ENCODE measurements at places on chromosomes 13 and 19.

- DNase-seq = no peak
Measured at GRCh38 chr13:102724923-102725322, 30.1 kb upstream of the METTL21C start.

- DNase-seq = no peak
Measured at GRCh38 chr13:67614013-67614412, 383.9 kb upstream of the PCDH9 start.

- no peak for DNase-seq
Measured at GRCh38 chr13:94825507-94825906, 113.2 kb upstream of the SOX21 start.

GRCh38 chr13:112747256-112747655 lies 57.4 kb downstream of the ATP11A start:
- no peak for DNase-seq

DNA sequence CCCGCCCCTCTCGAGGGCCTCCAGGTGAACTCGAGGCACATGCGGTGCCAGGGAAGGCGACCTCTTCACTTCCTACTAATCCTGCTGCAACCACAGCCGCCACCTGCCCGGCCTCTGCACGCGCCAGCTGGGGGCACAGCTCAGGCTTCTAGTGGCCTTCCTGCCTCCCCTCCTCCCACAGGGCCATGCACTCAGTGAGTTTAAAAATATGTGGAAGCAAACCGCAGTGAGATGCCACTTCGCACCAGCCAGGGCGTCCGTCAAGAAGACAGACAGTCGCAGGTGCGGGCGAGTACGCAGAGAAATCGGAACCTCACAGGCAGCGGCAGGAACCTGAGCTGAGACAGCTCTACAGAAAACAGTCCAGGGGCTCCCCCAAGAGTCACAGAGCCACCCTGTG lies 10.4 kb downstream of the LMNB2 start:
- DNase-seq = no peak

- peak; percentile 71 for DNase-seq
Measured at GRCh38 chr19:3544742-3545668, 6.0 kb downstream of the TEKTIP1 start.

GRCh38 chr19:43983544-43983911 lies 460 bp upstream of the ZNF155 start:
- no peak for DNase-seq

- no peak for DNase-seq
Measured at GRCh38 chr19:1748873-1749341, 4.4 kb upstream of the ONECUT3 start.

- DNase-seq = no peak
Measured at GRCh38 chr13:89923736-89924135, 1423.8 kb upstream of the MIR17HG start.

- no peak for DNase-seq
Measured at GRCh38 chr13:91698767-91699166, 300.3 kb downstream of the GPC5 start.

DNA sequence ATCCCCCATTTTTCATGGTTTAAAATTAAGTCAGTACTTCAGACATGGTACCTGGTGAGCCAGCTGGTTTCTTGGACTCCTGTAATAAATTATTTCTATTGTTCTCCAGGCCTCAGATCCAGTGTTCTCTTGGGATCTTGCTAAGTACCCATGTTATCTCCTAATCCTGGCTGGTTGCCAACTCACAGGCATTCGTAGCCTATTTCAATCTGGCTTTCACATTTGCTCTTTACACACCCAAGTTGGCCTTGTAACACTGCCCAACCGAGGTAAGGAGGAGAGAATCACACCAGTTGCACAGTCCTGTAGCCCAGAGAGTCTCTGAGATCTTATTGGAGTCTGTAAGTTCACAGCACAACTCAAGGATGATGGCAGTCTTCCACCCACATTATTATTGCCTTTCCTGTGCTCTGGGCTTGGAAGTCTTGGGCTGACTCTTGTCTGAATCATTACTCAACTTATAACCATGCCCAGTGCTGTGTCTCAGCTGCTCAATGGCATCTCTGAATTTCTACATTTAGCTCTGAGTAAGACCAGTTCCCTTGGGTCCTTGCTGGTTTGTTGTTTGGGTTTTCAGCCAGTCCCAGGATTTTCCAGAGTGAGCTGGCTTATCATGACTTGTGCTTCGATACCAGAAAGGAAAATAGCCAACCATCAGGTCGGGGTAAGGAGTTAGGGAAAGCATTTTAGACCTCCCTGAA lies 76.6 kb upstream of the KLF12 start:
- no peak for DNase-seq

DNA sequence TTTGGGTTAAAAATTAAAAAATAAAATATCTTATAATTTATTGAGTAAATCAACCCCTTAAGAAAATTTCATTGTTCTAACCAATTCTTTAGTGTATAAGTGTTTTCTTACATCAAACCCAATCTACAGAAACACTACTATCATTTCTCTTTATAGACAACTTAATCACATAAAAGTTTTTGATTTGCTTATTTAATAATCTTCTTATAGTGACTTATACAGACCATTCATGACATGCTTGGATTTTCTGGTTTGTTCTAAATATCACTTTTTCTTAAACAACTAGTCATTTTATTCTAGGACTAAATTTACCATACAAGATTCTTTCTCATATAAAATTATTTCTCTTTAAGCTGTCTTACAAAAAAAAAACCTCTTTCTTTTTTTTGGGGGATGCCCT lies 27.3 kb upstream of the ZSCAN5A start:
- DNase-seq = no peak

GRCh38 chr13:49812812-49813211 lies 20.3 kb upstream of the KPNA3 start:
- no peak for DNase-seq

- DNase-seq = no peak
Measured at GRCh38 chr13:98559169-98559568, 17.7 kb downstream of the STK24 start.

GRCh38 chr13:98890186-98890585 lies 87.7 kb downstream of the DOCK9 start:
- DNase-seq = no peak

DNA sequence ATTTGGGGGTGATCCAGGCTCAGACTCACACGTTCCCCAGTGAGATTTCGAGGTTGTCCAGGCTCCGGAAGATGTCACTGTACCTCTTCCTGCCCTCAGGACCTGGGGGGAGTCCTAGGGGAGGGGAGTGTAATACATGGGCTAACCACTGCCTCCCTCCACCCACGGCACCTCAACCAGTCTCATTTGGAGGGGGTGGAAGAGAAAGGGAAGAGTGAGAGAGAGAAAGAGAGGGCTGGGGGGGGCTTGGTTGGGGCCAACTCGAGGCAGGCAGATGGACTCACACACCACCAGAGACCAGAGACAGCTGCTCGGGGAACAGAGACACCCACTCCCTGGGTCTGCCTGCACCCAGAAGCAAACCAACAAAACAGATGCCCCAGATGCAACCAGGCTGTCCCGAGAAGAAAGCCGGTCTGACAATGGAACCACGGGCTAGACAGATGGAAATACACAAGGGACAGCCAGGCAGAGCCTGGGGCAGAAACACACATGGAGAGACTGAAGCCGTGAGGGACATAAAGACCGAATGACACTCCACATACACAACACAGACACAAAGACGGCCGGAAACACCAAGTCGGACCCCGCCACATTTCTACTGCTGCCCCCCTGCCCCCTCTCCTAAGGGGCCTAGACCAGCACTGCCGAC lies 825 bp downstream of the GMIP start:
- peak; percentile 68 for DNase-seq

DNA sequence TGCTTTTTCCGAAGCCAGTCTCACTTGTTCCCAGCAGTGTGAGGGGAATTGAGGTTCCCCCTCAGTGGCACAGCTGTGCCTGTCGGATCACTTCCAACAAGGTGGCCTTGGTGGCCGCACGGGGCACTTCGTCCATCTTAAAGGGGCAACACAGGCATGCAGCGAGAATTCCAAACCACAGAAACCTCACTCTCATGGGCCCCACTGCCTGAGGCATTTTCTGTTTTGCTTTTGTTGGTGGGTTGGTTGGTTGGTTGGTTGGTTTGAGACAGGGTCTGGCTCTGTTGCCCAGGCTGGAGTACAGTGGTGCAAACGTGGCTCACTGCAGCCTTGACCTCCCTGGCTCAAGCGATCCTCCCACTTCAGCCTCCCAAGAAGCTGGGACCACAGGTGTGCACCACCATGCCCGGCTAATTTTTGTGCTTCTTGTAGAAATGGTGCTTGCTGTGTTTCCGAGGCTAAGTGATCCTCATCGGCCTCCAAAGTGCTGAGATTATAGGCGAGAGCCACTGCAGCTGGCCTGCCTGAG lies 3.7 kb upstream of the NDUFS7 start:
- no peak for DNase-seq

DNA sequence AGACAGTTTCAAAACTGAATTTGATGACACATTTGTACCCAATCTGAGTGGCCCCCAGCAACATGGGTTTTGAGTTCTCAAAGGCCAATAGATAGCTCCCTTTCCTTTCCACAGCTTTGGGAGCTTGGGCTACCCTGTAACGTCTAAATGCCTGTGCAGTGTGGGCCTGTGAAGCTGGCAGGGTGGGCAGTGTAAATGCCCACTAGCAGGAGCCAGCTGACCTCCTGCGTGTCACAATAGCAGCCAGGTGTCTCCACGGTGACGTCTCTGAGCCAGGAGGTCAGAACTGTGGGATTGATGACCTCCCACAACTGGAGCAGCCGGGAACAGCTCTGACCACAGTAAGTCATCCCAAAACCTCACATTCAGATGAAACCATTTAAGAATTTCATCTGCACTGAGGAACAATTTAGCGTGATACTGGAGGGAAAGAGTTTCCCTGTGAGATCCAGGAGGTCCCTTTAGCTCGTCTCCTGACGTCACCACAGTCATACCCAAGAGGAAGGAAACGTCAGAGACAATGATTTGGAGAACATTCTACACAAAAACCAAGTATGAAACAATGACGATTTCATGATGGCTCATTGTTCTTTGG lies at the start of gene IPO5:
IPO5 (plus strand) TSS at position 300 of the 595 bp plus-strand sequence. CDS start 23,022 bp downstream, outside the sequence.
- DNase-seq = no peak

DNA sequence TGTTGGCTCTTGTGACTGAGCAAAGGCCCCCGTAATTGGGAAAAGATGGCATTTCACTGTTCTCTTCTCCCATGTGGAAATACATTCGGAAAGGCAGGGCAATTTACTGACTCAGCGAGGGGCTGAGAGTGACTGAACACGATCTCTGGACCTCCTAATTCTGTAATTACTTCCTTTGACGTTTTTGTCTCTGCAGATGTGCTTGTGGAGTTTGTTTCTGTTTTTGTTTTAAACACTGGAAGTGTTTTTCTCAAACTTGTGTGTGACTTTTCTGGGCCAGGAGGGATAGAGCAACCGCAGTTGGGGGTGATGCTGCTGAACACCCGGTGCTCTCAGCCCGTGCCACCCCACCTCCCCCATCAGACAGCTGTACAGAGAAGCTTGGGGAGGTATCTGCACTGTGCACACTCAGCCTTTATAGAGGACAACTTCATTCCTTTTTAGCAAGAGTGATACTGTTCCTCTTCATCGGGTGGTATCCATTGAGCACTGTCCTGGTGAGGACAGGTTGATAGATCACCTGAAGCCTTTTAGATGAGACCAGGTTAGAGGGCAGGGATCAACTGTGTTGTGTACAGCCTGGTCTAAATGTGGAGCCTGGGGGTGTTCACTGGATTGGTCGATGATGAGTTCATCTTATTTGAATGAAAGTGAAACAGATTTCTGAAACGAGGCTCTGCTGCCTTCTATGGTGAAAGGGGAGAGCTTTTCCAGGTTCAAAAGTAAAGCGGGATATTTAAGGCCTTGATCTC lies 117.4 kb downstream of the ESD start:
- peak; percentile 35 for DNase-seq

Measured in CD4-positive, alpha-beta T cell (primary cell).